ENCODE measurements at places on chromosomes 7 and 10.
A peak's percentile ranks its signal among the peaks of the same experiment; 100 is the strongest.

- DNase-seq = no peak
These were observed 851.0 kb downstream of the KCNMA1 start for GRCh38 chr10:76786504-76787072.

- no peak for DNase-seq
These were observed 161.5 kb downstream of the SEMA3D start for GRCh38 chr7:85025312-85025756.

DNA sequence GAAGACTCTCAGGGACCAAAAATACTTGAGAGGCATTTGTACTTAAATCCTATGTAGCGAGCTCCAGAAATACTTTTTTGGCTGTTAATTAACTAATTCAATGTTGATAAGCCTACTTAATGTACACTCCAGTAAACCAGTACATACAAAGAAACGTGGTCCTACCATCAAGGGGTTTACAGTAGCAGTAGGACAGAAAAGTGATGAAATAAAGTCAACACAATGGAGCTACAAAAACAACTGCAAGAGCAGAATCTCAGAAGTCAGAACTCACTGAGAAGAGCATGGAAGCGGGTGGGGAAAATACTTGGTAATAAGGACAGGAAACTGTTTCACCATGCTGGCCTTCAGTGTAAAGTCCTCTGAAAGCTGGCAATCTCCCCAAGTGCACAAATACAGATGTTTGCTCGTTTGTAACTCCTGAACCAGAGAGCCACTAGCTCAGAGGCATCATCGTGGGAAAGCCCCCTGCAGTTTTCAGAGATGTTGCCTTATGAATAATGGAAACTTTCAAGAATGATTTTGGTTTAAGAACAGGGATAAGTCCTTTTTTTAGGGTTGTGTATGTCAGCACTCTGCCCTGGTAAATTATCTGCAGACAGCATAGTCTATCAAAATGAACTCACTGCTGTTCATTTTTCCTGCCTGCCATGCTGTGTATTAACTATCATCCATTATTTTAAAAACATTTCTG is 233.2 kb downstream of the SORCS1 start:
- DNase-seq = no peak

- DNase-seq = peak; percentile 53
These were observed 20.1 kb downstream of the ITGB1 start for GRCh38 chr10:32937911-32938424.

DNA sequence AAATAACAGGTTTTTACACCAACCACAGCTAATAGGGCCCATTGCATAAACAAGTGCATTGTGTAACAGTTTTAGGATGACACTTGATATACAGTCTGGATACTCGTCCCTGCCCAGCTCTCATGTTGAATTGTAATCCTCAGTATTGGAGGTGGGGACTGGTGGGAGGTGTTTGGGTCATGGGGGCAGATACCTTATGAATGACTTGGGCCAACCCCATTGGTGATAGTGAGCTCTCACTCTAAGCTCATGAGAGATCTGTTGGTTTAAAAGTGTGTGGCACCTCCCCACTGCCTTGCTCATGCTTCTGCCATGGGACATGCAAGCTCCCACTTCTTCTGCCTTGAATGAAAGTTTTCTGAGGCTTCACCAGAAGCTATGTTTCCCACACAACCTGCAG is 136.7 kb downstream of the PDE1C start:
- no peak for DNase-seq

- DNase-seq = no peak
These were observed 60.0 kb upstream of the CYTH3 start for GRCh38 chr7:6332386-6332785.

DNA sequence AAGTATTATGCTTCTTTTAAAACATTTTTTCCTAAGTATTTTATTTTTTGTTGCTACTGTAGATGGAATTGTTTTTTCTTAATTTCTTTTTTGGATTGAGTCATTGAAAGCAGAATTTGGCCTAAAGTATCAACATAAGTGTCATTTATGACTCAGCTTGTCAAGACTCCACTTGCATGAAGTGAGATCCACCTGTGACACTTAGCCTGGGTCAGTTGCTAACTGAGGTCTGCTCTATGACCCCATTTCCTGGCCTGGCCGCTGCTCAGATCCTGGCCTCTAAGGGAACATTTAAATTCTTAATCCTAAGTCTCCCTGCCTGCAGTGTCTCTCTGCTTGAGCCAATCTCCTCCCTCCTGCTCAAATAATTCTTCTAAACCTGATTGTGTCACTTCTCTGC is 35.5 kb downstream of the TMEM270 start:
- DNase-seq = no peak

- peak; percentile 80 for DNase-seq
These were observed 992 bp upstream of the IGF2BP3 start for GRCh38 chr7:23471106-23471859.

DNA sequence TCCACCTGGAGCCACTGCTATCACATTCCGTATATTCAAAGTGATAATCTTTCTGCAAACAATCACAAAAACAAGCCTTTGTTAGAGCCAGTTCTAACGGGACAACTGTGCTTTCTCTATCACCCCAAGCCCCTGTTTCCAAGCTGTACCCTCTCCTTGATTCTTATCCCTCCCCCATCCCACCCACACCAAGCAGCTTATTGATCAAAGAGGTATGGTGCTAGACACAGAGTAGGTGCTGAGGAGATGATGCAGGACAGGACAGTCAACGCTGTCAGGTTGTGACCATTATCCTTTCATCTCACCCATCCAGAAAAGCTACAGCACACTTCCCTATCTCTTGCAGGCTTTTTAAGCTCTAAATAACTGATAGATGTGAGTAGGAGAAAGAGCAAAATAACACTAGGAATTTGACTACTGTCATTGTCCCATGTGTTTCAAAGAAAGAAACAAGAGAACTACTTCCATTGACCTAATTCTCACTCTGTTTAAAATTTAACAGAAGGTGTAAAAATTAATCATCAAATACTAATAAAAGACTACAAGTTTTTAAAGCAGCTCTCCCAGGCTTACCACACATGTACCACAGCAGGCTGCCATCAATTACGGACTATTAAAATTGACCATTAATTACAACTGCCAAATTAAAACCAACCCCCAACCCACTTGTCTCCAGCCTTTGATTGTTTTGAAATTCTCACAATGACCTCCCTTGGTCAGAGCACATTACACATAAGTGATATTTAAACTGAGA is 94.3 kb downstream of the ELAPOR2 start:
- no peak for DNase-seq

GRCh38 chr7:47400741-47401206 is 181.1 kb downstream of the TNS3 start:
- no peak for DNase-seq

- DNase-seq = no peak
These were observed 98.4 kb upstream of the FAM3C start for GRCh38 chr7:121494516-121494915.

DNA sequence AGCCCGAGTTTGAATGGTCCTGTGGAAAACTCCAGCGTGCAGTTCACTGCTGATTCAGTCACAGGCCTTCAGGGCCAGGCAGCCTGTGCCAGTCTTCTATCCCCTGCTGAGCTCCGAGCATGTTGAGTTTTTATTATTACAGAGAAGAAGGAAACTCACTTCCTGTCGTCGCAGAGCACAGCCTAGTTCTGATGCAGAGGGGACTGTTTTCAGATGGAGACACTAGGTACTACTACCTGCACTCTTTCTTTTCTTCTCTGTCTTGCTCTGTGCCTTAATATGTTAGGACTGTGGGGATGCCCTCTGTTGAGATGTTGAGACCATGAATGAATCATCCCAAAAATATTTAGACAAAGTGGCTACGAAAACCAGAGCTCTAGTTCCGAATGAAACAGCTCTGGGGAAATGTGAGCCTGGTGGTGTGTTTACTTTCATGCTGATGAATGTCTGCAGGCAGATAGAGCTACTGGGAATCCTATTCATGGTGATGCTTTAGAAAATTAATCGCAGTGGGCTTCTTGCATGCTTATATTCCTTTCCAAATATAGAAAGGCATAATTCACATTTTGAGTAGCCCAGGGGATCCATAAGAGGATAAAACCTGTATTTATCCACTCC is 29.6 kb downstream of the CASP7 start:
- DNase-seq = no peak

DNA sequence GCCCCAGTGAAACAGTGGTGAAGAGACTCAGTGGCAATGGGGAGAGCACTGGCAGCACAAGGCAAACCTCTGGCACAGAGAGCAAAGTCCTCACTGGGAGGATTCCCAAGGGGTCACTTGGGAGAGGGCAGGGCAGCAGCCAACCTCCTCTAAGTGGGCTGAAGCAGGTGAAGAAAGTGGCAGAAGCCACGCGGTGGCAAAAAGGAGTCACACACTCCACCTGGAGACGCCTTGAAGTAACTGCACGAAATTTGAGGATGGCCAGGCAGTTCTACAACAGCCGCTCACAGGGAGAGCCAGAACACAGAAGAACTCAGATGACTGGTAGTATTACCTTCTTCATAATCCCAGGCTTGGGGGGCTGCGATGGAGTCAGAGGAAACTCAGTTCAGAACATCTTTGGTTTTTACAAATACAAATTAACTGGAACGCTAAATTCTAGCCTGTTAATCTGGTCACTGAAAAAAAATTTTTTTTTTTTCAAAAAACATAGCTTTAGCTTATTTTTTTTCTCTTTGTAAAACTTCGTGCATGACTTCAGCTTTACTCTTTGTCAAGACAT is 574 bp upstream of the IL6 start:
- peak; percentile 61 for DNase-seq

- no peak for DNase-seq
These were observed 355.1 kb downstream of the AUTS2 start for GRCh38 chr7:69953136-69954067.

- DNase-seq = no peak
These were observed 174.8 kb upstream of the NAMPT start for GRCh38 chr7:106459397-106460072.

- DNase-seq = no peak
These were observed 55.9 kb upstream of the PCGF5 start for GRCh38 chr10:91164520-91165065.

DNA sequence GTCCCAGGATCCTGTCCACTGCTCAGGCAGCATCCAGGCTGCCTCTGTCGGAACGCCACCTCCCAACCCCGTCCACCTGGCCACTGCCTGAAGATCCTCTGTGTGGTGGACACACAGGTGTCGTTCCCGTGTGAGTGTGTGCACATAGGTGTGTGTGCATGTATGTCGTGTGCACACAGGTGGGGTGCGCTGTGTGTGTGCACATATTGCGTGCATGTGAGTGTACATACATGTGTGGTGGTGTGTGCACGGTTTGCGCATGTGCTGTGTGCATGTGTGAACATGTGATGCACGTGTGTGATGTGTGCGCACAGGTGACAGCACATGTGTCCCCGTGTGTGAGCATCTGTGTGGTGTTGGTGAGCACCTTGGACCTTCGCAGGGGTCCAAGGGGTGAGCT is 7.1 kb downstream of the TMEM184A start:
- no peak for DNase-seq

GRCh38 chr7:134478707-134479106 is 19.8 kb upstream of the AKR1B1 start:
- DNase-seq = no peak

DNA sequence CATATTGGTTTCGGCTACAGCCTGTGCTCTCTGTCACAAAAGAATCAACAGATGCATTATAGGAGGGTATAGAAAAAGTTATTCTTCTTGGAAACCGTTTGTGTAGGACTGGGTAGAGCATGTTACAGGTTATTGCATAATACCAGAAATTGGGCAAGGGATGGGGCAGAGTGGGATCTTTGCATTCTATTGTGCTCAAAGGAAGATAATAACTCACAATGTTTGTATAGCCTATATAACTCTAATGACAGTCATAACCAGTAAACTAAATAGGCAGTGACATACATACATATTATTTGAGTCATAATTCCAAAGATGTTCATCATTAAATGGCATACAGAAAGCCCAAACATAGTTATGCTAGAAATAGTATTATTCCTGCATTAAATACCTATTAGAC is 179.7 kb downstream of the XPNPEP1 start:
- DNase-seq = no peak

GRCh38 chr7:149280151-149280550 is 18.2 kb downstream of the ZNF783 start:
- DNase-seq = no peak

DNA sequence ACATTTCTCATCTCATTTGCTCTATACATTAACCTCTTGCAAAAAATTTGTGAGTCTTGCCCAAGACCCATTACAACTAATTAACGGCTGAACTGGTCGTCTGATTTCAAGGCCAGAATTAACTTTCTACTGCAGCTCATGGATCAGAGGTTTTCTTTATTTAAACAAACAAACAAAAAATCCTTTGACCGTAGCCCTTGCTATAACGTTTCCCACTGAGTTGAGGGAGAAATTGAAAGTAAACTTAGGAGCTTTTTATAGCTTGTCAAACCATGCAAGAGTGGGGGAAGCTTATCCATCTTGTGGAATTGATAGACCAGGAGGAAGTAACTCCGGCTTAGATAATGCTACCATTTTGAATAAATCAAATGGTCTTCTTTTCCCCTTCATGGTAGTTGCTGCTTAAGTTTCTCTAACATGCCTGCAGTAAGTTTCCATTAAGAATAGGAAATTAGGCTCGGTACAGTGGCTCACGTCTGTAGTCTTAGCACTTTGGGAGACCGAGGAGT is 3.3 kb downstream of the SRGN start:
- DNase-seq = no peak

GRCh38 chr7:18019555-18019954 is 8.1 kb downstream of the PRPS1L1 start:
- no peak for DNase-seq

DNA sequence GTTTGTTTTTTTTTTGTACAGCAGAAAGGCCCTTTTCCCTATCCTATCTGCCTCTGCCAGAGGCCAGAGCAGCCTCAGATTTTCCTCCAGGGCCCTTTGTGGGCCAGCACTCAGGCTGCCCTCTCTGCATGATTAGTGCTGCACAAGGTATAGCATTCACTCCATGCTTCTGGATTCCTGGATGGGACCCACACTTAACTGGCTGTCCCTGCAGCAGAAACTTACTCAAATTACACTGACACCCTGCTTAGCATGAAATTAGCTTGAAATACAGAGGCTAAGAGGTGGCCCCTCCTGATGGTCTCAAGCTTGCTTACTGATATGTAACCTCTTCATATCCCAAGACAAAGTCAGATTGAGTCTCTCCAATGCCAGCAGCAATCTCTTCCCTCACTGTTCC is 239.3 kb downstream of the SORCS1 start:
- DNase-seq = no peak

- no peak for DNase-seq
These were observed 376.4 kb downstream of the TCERG1L start for GRCh38 chr10:130935128-130935439.

DNA sequence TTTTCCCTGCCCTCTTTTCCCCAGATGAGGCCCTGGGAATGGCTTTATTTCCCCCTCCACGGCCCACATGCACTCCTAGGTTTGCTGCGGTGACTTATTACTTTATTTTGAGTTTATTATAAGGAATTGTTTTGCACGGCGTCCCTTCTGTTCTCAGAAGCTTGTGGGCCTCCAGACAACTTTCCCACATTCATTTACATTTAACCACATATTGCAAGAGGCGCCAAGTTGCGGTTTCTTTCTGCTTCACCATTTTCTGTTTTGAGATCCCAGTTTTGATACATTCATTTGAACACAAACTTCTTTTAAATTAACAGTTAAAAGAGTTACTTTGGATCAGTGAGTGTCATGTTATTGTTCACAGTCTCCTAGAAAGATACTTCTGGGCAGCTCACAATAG is 532.5 kb upstream of the MGMT start:
- no peak for DNase-seq

- no peak for DNase-seq
These were observed 101.4 kb upstream of the FAM133B start for GRCh38 chr7:92691578-92691977.

GRCh38 chr7:26784118-26784517 is 80.3 kb downstream of the SKAP2 start:
- no peak for DNase-seq

GRCh38 chr7:100007887-100008286 is 7.5 kb upstream of the ZKSCAN1 start:
- no peak for DNase-seq

GRCh38 chr7:44381494-44382220 is 56.3 kb upstream of the CAMK2B start:
- DNase-seq = no peak

All from left lung (tissue), 14 donors.